HTR-8/SVneo (cell line): ENCODE measurements at places on chromosomes 7 and 10.

DNA sequence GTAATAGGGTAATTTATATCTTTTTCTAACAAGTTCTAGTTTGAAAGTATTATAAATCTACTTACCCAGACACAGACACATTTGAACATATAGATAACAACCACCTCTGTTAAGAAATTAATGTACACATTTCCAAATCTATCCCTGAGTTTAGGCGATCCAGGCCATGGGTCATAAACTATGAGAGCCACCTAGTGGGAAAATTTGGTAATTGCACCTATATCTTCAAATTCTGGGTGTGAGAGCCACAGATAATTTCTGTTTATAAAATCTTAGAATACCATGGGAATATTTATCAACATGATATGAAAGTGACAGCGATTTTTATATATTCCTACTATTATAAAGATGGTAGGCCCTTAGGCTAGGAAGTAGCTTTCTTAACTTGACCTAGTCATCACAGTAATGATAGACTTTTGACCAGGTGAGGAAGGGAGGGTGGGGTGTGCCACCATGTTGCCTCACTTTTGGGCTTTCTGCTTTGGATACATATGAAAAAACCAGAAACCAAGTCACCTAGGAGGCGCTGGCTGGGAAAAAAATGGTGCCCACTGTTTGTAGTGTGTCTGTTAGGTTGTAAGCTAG lies 8.0 kb upstream of the EPHA1 start:
- peak; percentile 49 for DNase-seq

- no peak for DNase-seq
Observed at GRCh38 chr7:17010637-17011300, 129.0 kb upstream of the AGR3 start.

GRCh38 chr10:124578231-124579010 lies 116.8 kb downstream of the LHPP start:
- no peak for DNase-seq

GRCh38 chr7:92799446-92800211 lies 36.7 kb downstream of the CDK6 start:
- no peak for DNase-seq

- peak; percentile 64 for DNase-seq
Observed at GRCh38 chr10:92242910-92243671, 47.8 kb downstream of the CPEB3 start.

DNA sequence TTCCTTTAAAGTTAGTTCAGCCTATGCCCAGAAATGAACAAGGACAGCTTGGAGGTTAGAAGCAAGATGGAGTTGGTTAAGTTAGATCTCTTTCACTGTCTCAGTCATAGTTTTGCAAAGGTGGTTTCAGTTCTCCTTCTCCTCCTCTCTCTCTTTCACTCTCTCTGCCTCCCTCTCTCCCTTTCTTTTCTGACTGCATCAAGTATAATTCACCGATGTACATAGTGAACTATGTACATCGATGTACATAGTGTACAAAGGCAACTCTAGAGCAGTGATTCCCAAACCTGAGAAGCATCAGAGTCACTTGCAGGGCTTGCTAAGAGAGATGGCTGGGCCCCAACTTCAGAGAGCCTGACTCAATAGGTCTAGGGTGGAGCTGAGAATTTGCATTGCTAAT lies 1259.7 kb downstream of the TYW1 start:
- no peak for DNase-seq

DNA sequence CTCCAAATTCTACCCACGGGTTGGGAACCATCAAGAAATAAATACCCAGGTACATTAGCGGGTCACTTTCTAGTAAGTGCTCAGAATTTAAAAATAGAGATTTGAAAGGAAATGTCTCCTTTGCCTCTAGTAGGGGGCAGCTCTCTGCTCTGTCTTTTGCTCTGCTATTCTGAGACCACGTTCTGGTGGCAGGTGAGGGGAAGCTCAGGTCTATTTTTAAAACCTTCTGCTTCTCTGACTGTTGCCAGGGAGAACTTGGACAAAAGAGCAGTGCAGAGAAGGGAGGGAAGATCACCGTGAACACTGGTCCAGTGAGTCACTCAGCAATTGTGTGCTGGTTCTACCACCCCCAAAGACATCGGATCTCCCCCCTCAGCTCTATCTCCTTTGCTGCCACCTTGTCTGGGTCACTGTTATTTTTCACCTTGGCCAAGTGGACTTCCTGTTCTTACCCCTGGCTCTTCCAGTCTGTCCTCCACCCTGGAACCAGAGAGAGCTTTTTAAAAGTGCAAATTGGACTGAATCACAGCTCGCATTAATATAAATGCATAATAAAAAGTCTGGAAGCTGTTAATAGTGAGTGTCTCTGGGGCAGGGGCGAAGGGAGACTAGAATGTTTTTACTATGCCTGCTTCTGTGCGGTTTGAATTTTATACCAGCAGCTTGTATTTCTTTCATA lies 72.4 kb upstream of the LOXL4 start:
- no peak for DNase-seq

DNA sequence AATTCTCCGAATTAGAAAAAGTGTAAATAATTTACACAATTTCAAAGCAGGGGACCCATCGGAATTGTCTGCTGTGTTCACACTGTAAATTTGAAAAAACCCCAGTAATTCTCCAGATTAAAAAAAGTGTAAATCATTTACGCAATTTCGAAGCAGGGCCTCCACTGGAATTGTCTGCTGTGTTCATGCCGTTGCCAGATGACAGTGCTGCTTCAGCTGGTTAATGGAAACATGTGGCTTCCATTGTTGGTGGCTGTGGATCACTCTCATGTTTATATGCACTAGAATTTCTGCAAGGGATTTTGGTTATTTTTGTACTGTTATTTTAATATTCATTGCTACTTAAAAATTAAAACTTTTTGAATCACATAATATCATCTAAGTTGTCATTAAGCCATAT lies 88.8 kb upstream of the ELMO1 start:
- no peak for DNase-seq

DNA sequence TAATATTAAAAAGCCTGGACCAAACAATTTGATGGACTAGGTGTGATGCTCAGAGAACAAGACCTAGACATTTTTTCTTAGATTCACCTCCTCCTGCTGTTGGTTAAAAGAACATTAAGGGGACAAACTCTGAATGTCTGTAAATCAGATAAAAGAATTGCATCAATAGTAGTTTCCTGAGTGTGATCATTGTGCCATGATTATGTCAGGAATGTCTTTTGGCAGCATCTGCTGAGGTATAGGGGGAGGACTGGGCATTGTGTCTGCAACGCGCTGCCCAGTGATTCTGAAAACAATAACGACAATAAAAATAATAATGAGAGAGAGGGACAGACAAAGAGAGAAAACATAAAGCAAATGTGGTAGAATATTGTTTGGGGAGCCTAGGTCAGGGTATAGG lies 6.9 kb downstream of the C7orf57 start:
- peak; percentile 45 for DNase-seq

GRCh38 chr10:110706690-110707098 lies 62.6 kb downstream of the RBM20 start:
- peak; percentile 59 for DNase-seq

GRCh38 chr7:30135301-30136116 lies 723 bp downstream of the MTURN start:
- DNase-seq = peak; percentile 60

DNA sequence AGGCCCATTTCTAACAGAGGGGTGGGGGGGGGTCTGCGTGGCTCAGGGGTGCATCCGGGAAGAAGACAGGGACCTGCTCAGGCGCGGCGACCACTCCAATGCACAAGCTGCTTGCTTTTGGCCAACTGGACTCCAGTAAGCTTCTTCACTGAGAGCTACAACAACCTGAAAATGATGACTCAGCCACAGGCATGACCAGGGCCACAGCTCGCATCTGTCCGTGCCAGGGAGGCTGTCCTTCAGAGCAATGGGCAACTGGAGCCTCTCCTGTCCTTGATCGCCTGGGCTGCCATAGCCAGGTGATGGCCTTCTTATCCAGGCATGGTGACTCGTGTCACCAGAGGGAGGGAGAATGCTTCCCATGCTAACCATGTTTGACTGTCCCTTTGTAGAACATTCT lies 81.6 kb upstream of the RNF32 start:
- DNase-seq = no peak
